ENCODE measurements at places on chromosomes 5 and 9.

DNA sequence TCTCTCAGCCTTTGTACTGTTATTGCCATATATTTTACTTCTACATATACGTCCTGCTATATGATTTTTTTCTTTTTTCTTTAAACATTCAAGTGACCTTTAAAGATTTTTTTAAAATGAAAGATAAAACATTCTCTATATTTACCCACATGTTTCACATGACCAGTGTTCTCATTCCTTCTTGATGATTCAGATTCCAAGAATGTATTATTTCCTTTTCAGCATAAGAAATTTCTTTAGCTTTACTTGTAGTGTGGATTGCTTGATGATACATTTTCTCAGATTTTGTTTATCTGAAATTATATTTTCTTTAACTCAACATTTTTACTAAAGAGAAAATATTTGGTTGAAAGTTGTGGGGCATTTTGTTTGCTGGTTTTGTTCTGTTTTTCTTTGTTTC lies 792.1 kb downstream of the BRINP1 start:
- peak; percentile 76 for DNase-seq

GRCh38 chr9:3646226-3646625 lies 120.4 kb upstream of the RFX3 start:
- no peak for DNase-seq

GRCh38 chr5:4058899-4059298 lies 463.3 kb downstream of the IRX1 start:
- peak; percentile 60 for DNase-seq

- no peak for DNase-seq
These were observed 129.2 kb downstream of the DMRT2 start for GRCh38 chr9:1179366-1179765.

GRCh38 chr9:108273988-108274387 lies 581.8 kb downstream of the ACTL7B start:
- DNase-seq = no peak

DNA sequence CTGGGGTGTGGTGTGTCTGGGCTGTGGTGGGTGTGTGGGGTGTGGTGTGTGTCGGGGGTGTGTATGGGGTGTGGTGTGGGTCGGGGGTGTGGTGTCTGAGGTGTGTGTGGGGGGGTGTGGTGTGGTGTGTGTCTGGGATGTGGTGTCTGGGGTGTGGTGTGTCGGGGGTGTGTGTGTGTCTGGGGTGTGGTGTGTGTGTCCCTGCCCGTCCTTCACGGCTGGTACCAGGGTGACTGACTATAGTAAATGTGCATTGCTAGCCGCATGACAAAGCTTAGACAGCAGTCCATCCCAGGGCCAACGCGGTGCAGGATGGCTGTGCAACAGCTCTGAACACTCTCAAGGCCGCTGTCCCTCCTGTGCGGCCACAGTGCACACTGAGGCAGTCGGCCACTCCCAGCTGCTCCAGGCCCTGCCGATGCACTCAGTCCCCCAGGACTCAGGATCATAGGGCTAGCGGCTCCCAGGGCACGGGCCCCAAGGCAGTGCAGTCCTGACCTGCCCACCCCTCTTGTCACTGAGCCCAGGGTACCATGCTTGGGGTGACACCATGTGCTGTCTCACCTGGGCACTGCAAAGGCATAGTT lies 54.0 kb downstream of the SECISBP2 start:
- no peak for DNase-seq

DNA sequence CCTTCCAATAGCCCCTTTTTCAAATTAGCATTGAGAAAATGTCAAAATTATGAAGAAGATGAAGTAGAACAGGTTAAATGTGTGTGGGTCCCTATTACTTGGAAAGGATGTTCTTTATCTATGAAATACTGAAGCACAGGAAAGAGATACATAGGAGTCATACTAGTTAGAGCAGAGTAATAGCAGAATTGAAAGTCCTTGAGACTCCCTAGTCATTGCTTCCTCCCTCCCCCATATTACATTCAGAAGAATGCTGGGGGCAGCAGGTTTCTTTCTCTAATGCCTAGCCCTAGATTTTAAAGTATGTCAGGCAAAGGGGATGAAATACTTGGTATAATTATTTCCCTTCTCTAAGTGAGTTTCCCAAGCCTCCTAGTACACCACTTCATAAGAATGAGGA lies 4.4 kb downstream of the ZCCHC9 start:
- no peak for DNase-seq

DNA sequence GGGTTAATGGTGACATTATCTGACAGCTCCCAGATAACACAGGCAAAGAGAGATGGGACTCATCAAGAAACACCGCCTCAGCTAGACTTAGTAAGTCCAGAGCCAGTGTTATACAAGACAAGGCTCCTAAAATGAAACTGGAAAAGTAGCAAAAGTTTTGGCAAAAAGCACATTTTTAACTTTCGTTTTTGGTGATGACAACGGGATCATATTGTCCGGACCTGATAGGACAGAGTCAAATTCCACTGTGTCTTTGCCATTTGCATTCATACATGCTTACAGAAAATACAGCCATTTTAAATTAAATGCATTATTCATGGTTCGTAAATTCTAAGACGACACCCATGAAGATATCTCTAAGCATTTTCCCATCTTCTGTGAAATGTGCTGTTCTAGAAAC lies 152.1 kb downstream of the CRB2 start:
- DNase-seq = no peak

GRCh38 chr9:8424786-8425410 lies 625.3 kb upstream of the DMAC1 start:
- DNase-seq = no peak

DNA sequence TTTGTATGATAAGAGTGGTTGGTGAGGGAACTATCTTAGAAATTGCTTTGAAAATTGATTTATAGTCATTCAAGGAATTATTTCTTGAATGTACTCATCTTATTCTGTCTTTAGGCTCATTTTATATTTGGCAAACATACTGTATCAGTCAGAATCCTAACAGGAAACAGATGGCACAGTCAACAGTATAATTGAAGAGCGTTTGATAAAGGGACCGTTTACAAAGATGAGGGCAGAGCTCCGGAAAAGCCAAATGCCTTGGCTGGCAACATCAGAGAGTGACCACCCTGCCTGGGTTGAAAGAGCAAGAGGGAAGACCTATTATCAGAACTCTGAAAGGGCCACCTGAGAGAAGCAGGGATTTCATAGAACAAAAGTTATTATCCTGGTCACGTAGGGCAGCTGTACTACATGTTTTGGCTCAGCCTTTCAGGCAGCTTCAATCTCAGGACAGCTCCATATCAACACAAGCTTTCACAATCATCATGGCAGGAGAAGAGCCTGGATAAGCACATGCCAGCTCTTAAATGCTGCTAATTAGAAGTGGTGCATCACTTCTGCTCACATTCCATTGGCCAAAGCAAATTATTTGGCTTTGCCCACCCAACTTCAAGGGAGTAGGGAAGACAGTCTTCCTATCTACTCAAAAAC lies 47.2 kb upstream of the ARL15 start:
- no peak for DNase-seq

GRCh38 chr5:10351199-10351905 lies 2.1 kb upstream of the MARCHF6 start:
- DNase-seq = peak; percentile 88

DNA sequence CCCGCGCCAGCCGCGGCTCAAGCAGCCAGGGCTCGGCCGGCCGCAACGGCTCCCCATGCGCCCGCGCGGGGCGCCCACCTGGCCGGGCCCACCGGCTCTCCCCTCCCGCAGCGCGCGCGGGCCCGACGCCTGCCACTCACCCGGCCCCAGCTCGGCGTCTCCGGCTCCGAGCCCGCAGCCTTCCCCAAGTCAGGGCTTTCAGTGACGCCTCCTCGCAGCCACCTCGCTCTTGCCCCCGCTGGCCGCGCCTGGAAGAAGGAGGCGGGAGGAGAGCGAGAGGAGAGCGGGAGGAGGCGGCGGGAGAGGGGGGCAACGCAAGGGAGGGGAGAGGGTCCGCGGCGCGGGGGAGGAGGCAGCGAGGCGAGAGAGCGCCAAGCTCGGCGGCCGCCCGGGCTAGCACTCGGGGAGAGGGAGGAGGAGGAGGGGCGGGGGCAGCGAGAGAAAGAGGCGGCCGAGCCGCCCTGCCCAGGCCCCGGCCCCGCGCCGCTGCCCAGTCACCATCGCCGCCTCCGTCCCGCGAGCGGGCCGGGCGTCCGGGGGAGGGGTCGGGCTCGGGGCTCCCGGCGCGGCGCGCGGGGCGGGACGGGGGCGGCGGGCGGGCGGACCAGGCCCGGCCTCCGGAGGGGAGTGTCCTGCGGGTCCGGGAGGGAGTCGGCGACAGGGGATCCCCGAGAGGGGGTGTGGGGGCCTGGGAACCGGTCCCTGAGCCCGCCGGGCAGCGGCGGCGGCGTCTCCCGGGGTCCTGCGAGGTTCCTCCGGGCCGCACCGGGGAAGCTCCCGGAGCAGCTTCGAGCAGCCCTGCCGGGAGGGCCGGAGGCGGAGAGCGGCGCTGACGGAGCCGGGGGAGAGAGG lies at the start of gene LHFPL2:
TSS of gene LHFPL2 (minus strand) at position 414 of the 852 bp plus-strand sequence. CDS start 138,559 bp downstream, outside the sequence.
- peak; percentile 56 for DNase-seq

GRCh38 chr5:44868541-44868940 lies 59.8 kb downstream of the MRPS30 start:
- peak; percentile 1 for DNase-seq

DNA sequence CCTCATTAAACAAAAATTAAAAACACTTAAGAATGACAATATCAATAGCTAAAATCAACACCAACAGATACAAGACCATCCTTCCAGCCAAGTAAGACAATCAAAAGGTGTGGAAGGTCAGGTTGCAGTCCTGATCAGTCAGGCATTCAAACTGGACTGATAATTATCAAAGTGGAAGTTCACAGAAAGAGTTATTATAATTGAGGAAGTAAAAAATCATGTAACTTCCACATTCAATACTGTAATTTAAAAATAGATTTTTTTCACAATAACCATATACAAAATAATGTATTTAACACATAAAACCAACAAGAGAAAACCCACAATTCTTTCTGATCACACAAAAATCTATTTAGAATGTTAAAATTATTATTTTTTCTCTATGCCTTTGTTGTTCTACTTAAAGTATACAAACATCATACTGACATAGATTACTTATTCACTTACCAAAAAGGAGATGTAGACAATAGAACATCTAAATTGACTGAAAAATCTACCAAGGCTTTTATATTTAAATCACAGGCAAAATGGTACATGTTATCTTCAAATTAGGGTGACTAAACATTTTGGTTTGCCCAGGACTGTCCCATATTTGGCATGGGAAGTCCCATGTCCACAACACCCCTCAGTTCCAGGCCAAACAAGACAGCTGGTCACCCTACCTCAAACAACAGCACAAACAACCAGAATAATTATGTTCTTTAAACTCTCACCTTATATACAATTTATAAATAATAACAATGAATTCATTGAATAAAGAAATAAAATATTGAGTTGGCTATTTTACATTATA lies 142.5 kb upstream of the SLC24A2 start:
- DNase-seq = no peak

- DNase-seq = no peak
These were observed 251.5 kb downstream of the COX7C start for GRCh38 chr5:86869268-86869667.

DNA sequence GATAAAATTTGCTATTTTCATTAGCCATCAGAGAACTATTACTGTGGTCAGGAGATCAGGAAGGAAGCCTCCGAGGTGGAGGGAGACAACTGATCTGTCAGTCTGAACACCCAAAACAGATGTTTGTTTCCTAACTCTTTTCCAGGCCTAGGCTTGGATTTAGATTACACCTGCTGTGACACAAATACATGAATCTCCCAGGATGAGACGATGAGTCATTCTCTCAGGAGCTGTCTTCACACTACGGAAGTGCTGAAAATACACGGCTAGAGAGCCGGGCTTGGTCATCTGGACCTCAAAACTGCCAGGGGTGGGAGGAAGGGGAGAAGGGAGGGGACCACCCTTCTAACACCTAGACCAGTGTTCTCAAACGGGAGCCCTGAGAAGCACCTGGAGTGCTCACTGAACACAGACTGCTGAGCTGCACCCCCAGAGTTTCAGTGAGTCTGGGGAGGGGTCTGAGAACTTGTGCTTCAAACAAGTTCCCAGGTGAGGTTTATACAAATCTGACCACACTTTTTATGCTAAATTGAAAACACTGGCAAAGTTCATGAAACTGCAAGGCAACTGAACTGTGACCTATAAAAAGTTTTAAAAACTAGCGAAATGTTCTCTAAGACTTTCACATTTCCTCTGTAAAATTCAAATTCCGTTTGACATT lies 80.3 kb upstream of the EQTN start:
- no peak for DNase-seq

GRCh38 chr5:34648840-34649158 lies 7.3 kb upstream of the RAI14 start:
- peak; percentile 51 for DNase-seq

GRCh38 chr9:8655071-8655470 lies 855.5 kb upstream of the DMAC1 start:
- DNase-seq = no peak

DNA sequence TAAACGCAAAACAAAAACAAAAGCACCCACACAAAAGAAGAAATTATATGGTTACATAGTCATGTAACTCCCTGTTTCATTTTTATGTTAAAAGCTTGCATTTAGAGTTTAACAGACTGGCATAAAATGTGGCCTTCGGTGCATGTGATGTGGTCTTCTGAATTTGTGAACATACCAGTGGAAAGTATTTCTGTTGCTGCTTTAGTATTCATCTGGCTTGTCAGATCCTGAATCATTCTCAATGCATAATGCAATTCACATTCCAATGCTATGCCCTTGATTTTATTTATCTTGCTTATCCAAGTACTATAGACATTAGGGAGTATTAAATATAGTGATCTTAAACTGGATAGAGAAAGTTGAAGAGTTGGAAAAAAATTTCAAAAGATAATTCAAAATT lies 740.2 kb upstream of the ZNF608 start:
- peak; percentile 73 for DNase-seq

DNA sequence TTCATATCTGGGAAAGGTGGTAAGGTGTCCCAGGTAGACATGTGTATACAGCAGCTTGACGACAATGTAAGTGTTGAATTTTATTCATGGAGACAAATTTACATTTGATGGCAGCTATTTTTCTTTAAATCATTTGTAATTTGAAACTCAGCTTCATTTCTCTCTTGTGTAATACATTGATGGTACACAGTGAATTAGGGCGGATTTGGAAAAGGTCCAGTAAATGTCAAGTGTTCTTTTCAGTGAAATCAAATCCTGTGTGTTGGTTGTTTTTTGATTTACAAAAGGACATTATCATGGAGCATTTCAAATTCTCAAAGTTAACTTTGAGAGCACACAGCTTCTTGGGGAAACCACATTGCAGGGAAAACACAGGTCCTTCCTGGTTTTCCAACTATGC lies 30.0 kb upstream of the PCSK1 start:
- no peak for DNase-seq

DNA sequence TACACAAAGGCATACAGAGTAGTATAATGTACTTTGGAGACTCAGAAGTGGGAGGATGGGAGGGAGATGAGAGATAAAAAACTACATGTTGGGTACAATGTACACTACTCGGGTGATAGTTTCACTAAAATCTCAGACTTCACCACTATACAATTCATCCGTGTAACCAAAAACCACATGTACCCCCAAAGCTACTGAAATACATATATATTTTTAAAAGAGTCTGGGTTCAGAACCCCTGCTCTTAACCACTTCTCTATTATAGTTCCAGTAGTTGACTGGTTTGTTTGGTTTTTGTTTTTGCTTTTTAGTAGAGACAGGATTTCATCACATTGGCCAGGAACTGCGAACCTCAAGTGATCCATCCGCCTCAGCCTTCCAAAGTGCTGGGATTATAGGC lies 22.6 kb downstream of the SGTB start:
- no peak for DNase-seq

GRCh38 chr5:79513308-79513703 lies 628 bp downstream of the HOMER1 start:
- no peak for DNase-seq
